ENCODE measurements at places on chromosomes 6 and 20.

- no peak for DNase-seq
Observed at GRCh38 chr6:6460416-6460815, 128.1 kb upstream of the LY86 start.

GRCh38 chr6:79780881-79781280 lies 149.8 kb downstream of the SH3BGRL2 start:
- no peak for DNase-seq

DNA sequence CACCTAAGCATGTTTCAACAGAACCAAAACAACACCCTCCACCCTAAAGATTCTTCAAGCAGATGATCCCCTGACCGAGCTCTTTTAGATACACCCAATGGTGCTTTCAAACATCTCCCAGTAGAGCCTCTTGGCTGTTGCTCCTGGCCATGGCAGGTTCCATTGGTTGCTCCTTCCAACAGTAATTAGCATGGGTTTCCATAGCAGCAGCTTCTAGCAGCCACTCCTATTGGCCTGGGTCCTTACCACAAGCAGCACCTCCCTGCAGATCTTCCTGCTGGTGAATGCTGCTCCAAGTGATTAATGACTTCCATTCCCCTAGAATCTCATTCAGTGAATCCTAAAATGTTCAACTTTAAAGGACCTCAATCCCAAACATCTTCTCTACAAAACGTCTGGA lies 13.9 kb downstream of the CCN2 start:
- no peak for DNase-seq

DNA sequence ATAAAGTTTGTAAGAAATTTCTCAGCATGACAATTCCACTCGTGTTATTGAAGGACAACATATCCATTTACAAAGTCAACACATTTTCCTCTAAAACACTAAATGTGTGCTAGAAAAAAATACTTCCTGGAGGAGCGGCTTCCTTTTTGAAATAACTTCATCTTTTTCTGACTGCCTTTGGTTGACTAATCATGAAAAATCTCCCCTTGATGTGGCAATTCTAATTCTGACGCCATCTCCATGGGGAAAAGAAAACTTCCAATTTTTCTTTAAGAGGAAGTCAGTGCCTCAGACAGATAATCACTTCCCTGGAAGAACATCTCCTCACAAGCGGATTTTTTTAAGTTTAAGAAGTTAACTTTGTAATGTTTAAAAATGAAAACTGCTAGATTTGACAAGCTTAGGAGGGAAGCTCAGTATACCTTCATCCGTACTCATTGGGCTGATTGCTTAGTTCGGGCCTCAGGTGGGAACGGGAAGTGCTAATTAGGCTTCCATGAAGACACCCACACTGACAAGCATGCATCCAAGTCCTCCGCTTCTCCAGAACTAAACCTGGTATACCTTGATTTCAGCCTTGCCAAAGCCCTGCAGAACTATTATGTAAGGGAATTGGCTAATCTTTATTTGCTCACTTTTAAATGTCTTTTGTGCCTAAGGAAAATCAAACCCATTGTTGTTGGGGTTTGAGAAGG lies 35.1 kb upstream of the DUSP22 start:
- DNase-seq = peak; percentile 92

GRCh38 chr6:167077241-167077932 lies 45.5 kb upstream of the CCR6 start:
- DNase-seq = no peak

DNA sequence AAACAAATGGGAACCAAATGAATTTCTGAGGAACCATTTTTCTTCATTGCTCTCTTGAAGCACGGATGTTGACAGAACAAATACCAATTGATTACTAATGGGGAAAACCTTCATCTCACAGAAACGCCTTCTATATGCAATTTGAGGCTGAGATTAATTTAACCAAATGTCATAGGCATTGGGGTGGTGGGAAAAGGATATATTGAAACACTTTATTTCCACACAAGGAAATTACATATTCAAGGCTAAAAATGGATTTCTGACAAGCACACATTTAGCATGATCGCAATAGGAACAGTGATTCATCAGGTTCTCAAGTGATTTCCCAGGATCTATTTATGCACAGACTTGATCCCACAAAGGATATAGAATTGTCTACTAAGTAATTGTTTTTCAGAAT lies 88.9 kb downstream of the COL12A1 start:
- DNase-seq = no peak

DNA sequence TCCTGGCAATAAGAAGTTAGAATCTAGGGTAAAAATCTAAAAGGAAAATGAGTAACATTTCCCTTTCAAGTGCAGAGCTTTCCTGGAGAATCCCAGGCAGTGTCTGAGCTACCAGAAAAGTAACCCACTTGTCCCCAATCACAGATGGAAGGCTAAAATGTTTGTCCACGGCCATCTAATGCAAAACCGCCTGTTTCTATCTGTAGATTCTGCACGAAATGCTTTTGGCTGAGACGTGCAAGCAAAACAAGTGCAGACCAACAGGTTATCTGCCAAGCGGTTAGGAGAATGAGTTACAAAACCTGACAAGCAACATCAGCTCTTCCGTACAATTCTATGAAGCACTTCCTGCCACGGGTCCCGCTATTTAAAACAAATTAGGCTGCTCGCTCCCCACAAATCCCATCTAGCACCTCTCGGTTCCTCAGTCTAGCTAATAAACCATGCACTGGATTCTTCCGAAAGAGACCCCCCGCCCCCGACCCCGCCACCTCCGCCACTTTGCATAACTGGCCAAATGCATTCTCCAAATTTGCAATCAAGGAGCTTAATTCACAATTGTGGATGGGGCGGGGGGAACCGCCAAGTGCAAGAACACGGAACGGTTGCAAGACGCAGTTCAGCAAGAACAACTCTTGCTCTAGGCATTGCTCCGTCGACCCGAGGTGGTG lies 1.4 kb downstream of the ELOVL5 start:
- DNase-seq = no peak

DNA sequence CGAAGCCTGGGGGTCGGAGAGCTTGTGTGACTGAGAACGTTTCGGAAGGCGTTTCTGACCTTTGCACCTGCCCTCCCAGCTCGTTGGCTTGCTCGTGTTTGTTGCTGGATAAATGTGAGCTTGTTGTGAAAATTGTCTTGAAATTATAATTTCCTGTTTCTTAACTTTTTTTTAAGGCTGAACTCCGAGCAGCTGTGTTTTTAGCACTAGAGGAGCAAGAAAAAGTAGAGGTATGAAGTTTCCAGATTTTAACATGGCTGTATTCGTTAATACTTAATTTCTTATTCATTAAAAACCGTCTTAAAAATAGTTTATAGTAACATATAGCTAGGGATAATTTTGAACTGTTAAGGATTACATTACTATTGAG lies 672 bp downstream of the CEP43 start:
- DNase-seq = no peak

DNA sequence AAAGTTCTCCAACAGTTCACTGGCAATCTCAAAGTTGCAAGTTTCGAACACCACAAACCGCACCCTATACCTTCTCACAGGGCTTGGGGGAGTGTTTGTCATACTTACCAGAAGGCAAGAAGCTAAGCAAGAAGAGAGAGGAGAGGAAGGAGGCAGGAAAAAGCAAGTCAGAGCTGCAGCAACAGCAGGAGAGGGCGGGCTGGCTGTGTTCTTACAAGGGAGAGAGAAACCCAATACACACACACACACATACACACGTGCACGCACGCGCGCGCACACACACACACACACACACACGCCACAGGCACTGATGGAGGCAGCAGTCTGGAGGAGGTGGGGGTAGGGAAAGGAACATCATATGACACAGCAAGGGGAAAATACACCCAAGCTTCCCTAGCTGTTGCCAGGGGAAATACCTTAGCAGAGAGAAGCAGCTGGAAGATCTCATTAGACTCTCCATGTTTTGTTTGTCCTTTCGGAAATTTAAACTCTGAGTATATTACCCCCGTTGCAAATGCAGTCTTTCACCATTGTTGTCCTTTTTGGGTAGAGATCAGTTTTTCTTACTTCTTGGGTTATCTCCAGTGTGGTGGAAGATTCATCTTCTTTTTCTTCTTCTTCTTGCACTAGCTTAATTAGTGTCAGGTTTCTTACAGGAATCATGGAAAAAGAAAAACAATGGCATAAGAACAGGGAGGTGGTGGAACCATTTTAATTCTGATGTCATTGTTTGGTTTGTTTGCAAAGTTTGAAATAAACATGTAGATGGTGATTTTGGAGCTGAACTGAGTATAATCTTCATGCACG lies at the start of gene TXLNB:
TXLNB (minus strand) TSS at position 186 of the 807 bp plus-strand sequence. CDS start 3,099 bp downstream, outside the sequence.
- peak; percentile 59 for DNase-seq

- DNase-seq = no peak
Observed at GRCh38 chr6:43923376-43924221, 153.6 kb downstream of the VEGFA start.

DNA sequence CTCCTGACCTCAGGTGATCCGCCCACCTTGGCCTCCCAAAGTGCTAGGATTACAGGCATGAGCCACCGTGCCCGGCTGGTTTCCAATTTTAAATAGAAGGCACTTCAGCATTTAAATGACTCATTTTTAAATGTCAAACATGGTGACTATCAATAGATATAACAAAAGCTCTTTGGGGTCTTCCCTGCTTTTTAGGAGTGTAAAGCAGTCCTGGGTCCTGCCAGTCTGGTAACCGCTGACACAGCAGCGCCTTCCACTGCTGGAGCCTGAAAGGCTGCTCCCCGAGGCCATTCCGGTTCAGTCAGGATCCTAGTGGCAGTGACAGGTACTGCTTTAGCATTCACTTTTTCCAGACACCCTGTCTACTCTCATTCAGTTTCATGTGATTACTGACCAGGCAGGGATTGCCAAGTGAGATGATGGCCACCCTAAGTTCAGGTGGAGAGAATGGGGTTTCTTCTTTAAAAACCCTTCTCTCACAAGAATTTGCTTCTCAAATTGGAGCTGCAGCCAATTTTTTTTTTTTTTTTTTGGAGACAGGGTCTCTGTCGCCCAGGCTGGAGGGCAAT lies 5.1 kb downstream of the DIDO1 start:
- peak; percentile 63 for DNase-seq

DNA sequence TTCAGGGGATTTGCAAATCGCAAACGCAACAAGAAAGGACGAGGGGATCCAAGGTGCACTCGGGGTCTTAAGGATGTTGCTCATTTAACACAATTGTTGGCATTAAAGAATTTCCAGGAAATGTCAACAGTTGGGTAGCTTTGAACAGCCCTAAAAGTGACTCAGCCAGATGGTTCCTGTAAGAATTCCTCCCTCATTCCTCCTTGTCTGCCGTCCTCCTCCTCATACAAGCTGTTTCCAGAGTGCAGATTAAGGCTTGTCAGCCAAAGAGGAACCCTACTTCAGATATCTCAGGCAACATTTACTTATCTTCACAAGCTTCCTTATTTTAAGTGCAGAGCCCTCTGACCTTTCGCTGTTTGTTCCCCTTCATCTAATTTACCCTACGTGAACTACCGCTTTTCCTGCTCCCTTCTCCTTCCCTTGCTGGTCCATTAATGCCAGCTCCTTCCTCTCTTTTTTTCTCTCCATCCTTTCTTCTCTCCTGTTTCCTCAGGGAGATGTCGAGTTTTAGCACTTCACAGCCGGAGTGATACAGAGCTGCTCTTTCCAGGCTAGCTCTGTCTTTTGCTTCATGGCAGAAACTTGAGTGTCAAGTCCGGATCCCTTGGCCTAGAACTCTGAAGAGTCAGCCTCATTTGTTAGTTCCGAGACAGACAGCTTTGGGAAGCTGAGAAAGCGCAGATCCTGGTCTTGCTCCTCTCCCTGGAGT lies 26.1 kb upstream of the TBC1D7 start:
- peak; percentile 78 for DNase-seq

- DNase-seq = no peak
Observed at GRCh38 chr20:25043499-25044260, 14.3 kb downstream of the ACSS1 start.

DNA sequence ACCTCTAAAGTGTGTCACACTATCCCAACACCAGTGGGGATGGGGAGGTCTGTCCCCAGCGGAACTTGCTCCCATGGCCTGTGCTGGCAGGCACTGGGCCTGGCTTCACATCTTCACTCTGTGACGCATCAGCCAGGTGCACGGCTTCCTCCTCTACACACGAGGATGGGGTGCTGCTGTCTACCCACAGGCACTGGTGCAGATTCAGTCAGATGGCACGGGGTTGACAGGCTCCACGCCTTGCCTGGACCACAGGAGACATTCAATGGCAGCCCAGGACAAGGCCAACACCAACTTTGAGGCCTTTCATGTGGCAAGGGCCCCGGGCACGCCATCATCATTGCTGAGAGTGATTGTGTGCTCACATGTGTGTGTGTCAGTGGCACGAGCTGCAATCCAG lies 92.4 kb downstream of the TMEM242 start:
- no peak for DNase-seq

GRCh38 chr20:57484772-57485171 lies 40.2 kb downstream of the CTCFL start:
- no peak for DNase-seq

- peak; percentile 74 for DNase-seq
Observed at GRCh38 chr6:37083243-37084138, 78.0 kb downstream of the FGD2 start.

DNA sequence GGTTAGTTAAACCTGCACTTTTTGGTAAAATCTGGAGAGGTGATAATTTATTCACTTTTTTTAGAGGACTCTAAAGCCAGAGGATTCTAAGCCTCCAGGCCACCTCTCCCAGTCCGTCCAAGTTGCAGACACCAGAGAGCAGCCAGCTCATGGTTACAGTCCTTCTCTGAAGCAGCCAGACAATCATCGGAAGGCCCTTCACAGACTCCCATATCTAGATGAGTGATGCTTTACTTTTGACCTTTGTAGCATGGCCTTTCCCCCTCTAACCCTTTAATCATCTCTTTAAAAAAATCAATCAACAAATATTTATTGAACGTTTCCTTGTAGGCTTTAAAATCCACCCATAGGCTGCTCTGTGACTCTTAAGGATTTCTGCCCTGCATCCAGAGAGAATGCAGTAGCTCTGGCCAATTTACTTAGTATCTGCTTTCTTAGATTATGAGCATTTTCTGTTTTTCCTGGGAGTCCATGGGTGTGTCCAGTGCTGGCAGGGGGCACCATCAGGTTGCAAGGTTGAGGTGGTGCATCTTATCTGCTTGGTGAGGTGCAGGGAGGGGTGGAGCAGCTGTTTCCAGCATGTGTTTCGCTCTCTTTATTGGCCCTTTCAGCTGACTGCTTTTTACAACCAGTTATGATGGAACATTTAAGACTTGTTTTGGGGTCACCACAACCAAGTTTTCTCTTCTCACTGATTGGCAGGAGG lies 58.6 kb downstream of the JARID2 start:
- DNase-seq = no peak

GRCh38 chr6:170445971-170446370 lies 107.1 kb downstream of the PSMB1 start:
- no peak for DNase-seq

DNA sequence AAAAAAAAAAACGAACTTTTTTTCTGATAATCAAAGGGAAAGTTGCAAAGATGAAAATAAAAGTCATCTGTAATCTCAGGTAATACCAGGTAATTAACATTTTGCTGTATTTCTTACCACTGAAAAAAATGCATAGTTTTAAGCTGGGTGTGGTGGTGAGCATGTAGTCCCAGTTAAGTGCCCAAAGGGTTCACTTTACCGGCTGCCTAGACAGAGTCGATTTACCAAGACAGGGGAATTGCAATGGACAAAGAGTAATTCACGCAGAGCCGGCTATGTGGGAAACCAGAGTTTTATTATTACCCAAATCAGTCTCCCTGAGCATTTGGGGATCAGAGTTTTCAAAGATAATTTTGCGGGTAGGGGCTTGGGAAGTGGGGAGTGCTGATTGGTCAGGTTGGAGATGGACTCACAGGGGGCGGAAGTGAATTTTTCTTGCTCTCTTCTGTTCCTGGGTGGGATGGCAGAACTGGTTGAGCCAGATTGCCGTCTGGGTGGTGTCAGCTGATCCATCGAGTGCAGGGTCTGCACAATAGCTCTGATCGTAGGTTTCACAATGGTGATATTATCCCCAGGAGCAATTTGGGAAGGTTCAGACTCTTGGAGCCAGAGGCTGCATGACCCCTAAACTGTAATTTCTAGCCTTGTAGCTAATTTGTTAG lies 51.9 kb downstream of the RPF2 start:
- no peak for DNase-seq

Data from CD14-positive monocyte (primary cell).